ENCODE measurements at places on chromosomes 2 and 18. TPM values are rescaled to one million over a fixed set of nuclear protein-coding genes. Genes with fewer than 3 reads are reported as not detected.

The POTEI gene
- not detected for total RNA-seq

- no peaks in the 10 kb centered on the region for H3K27me3 ChIP-seq
- H3K4me1 ChIP-seq, result peaks cover 52% of the 10 kb centered on the region
- no peak overlapping the region for H3K4me3 ChIP-seq
- no peak for DNase-seq
- H3K36me3 ChIP-seq, result peaks cover 33% of the 10 kb centered on the region
Measured at GRCh38 chr18:63237881-63238692, 81.5 kb downstream of the BCL2 start.

DNA sequence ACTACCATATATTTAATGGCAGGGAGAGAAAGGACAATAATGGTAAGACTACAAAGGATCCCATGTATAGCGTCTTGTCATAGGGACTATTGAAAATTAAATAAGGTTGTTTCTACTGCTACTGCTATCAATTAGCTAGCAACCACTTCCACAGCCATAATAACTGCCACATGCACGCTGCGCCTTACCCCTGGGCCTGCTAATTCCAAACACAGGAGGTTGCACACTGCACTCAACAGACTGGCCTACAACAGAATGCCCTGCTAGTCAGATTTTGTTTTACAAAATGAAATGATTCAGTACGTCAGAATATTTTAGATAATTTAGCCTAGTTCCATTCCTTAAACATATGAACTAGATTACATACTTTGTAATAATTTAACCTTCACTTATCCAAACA, 121.0 kb upstream of the SMAD7 start:
- no peak overlapping the region for H3K27ac ChIP-seq
- peaks cover 6% of the 10 kb centered on the region for H3K36me3 ChIP-seq
- H3K27me3 ChIP-seq, result no peaks in the 10 kb centered on the region
- H3K4me3 ChIP-seq, result no peak overlapping the region
- DNase-seq, result no peak

The LYG2 gene
- total RNA-seq, result not detected

- H3K27ac ChIP-seq, result no peak overlapping the region
- no peaks in the 10 kb centered on the region for H3K36me3 ChIP-seq
- no peaks in the 10 kb centered on the region for H3K27me3 ChIP-seq
- H3K4me1 ChIP-seq, result no peaks in the 10 kb centered on the region
Measured at GRCh38 chr18:45054636-45055035, 373.9 kb downstream of the SETBP1 start.
